Activated CD4-positive, CD25-positive, alpha-beta regulatory T cell (primary cell): ENCODE measurements at places on chromosomes 5 and 9.

GRCh38 chr5:121969660-121970295, 8.0 kb downstream of the SRFBP1 start:
- no peak for DNase-seq

GRCh38 chr9:94005272-94005901, 50.2 kb upstream of the BARX1 start:
- no peak for DNase-seq

DNA sequence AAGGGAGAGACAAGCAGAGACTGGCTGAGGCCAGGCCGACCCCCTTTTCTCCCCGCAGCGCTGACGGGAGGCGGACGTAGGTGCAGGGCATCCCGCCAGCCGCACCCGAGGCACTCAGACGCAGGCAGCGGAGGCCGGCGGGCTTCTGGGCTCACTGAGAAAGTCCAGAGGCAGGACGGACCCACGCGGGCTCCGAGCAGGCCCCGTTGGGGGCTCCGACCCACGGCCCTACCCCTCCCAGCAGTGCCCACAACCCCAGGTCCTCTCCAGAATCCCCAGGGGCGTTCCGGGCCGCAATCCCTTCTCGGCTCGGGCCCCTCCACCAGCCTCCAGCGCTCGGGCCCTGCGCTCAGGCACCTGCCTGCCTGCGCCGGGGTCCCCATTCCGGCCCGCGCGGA, 543 bp downstream of the MTMR12 start:
- DNase-seq = peak; percentile 18

DNA sequence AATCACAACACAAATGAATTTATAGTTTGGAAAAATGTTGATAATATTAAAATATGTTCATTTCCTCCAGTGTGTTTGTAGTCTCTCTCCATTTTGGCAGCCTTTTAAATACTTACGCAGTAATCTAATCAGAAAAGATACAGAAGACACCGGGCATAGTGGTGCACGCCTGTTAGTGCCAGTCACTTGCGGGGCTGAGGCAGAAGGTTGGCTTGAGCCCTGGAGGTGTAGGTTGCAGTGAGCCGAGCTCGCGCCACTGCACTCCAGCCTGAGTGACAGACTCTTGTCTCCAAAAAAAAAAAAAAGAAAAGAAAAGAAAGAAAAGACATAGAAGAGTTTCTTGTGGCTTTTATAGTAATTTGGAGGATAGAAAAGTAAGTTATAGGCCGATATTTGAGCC, 41.9 kb downstream of the NDFIP1 start:
- DNase-seq = no peak

DNA sequence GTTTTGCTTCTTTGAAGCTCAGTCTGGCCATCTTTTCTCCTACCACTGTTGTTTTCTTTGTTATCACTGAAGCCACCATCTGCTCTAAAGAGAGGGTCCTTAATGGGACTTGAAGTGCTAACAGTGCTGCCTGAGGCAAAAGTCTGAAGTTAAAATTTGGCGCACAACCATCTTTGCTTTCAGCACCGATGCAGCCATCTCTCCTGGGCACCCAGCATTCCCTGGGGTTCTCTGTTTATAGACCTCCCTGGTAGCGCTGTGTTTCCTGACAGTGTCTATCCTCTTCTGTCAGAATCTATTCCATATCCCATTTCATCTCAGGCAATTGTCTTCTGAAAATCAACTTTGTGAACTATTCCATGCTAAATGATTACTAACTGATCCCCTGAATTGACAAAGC, 491.5 kb upstream of the MPDZ start:
- no peak for DNase-seq

- no peak for DNase-seq
Observed at GRCh38 chr5:179882338-179882737, 23.7 kb upstream of the MRNIP start.

DNA sequence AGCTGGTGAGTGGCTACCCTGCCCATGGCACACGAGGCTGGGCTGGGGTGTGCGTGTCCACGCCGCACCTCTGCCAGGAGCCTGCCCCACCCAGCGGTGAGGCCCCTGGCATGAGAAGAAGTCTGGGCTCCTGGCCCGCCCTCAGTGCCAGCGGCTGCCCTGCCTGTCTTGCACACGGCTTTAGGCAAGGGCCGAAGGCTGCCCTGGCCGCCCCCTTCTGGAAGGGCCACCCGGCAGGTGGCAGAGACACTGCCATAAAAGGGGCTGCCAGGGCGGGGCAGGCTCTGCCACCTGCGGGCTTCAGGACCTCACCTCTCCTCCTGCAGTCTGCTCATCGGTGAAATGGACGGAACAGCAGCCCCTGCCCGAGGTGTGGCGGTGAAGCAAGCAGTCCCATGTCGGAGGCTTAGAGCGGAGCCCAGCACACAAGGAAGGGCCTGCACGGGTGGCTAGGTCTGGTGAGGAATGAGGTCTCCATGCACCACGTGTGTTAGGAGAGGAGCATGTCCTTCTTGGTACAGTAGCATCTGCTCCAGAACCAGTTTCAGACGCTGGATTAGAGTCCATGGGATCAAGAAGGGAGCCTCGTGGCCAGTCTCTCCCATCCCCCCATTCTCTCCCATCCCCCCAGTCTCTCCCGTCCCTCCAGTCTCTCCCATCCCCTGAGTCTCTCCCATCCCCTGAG, 34.8 kb upstream of the TMEM250 start:
- no peak for DNase-seq

DNA sequence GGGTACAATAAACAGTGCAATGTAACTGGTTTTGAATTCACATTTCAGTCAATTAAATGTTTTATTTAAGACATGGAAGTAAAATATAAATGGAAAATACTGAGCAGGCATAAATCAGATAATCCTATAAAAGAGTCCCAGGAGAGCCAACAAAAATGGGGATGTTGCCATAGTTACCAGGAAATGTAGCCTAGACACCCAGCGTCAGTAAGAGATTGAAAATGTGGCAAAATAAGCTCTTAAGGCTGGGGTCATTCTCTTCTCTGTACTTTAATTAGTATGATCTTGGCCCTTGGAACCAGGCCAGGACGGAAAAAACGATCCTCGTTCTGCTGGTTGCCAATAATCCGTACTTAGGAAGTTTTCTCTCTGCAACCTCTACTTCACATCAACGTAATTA, 18.9 kb upstream of the RASEF start:
- no peak for DNase-seq

GRCh38 chr9:104748359-104749031, 1.0 kb downstream of the NIPSNAP3A start:
- DNase-seq = no peak

DNA sequence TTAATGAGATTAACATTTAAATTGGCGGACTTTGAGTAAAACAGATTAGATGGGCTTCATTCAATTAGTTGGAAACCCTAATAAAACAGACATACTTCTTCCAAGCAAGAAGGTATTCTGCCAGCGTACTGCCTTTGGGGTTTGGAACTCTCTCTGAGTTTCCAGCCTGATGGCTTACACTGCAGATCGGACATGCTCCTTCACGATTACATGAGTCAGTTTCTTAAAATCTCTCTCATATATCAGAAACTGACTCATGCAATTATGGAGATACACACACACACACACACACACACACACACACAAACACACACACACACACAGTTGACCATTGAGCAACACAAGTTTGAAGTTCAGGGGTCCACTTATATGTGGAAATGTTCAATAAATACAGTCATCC, 789.4 kb downstream of the CDH12 start:
- no peak for DNase-seq

DNA sequence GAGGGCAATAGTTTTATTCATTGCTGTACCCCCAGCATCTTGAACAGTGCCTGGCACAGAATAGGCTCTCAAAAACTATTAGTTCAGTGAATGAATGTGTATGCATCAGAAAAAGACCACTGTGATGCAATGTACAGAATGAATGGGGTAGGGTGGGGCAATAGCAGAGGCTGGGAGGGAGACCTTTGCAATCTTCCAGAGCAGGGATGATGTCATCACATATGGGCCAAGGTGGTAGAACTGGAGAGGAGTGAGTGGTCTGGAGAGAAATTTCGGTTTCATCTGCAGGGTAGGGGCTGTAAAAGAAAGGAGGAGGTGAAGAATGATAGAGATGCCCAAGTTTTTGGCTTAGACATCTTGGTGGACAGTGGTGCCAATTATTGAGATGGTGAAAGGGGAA, 23.4 kb upstream of the ARAP3 start:
- DNase-seq = no peak

DNA sequence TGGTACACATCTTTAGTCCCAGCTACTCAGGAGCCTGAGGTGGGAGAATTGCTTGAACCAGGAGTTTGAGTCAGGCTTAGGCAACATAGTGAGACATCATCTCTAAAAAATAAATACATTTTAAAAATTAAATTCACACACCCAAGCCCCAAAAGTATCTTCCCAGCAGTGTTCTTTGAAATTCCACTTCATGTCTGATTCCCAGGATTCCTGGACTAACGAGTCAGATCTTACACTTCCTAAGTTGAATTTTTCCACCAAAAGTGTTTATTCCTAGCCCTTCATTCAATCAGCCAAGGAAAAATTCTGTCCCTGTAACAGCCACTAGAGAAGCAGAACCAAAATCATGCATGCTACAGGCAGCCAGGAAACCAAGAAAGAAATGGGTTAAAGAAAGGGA, 970.9 kb downstream of the EFNA5 start:
- DNase-seq = no peak

DNA sequence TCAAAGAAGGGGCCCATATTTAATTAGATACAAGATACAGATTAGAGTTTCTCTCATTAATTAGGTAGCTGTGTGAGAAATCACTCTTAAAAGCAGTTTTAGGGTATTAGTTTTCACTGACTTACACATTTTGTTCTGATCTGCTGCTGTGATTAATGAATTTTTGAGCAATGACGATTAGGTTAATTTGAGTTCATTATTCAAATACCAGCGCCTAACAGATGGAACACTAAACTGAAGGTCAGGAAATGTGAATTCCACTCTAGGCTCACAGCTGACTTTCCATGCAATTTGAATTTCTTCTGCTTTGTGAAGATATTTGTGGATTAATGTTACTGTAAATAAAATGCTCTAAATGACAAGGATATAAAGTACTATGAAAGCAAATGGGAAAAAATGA, 380.6 kb downstream of the ADGRV1 start:
- no peak for DNase-seq

DNA sequence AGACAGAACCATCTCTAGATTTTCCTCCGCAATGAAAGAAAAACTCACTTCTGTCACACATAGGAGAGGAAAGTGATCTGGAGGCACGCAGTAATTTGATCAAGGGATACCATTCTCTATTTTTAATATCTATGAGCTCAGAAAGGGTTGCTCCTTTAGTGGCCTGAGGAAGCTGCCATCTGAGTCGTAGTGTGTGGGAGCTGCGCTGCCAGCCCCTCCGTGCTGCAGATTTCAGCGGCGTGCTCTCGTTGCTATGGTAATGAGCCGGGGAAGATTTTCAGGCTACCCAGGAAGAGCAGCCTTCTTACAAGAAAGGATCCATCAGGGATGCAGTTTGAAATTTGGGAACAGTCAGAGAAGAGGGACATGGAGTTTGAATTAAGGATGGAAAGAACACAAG, 17.1 kb upstream of the GOLM1 start:
- no peak for DNase-seq

- no peak for DNase-seq
Observed at GRCh38 chr9:19517202-19517942, 108.6 kb downstream of the ACER2 start.

DNA sequence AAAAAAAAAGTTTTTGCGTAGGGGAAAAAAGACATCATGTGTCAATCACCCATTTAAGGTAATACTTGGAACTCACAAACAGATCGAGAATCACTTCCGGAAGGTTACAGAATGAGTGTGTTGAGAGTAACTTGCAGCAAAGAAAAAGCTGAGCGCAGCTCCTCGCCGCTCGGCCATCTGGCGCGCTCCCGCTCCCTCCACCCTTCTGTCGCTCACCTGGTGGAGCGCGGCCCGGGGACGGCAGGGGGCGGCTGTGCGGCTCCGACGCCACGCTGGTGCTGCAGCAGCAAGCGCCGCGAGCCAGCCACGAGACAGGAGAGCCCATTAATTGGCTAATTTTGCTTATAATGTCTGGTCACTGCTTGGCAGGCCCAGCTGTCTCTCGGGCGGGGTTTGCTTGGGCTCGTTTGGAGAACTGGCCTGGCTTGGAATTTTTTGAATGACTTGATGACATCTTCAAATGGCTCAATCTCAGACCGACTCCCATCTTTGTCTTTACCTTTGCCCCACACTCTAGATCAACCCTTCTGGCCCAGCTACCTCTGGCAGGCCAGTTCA, 601.8 kb downstream of the CCDC171 start:
- no peak for DNase-seq
